NCI-H2029 treated with DMSO at 0.1 percent for 48 hours (cell line): ENCODE measurements at places on chromosomes 7 and 10.

DNA sequence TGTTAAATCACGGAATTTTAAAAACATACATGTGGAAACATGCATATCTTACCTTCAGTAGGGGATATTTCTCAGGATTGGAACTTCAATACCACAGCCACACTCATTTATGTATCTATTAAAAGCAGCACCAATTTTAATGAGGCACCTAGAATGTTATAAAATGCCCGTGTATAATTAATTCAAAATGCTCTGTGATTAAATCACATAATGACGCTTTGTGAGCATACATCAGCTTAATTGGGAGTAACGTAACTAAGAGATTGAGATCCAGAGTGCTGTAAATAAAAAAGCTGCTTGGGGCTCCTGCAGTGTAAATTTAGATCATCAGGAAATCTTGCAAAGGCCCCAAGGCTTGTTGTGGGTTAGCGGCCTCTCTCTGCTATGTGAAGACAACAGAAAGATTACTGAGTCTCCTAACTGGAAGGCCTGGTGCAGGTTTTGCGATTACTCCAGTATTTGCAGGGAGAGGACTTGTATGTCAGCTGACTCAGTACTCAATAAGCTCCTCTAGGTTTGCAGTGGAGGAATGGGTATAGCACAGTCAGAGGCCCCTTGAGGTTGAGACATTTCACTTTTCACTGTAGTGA, 195.5 kb upstream of the PHYHIPL start:
- DNase-seq, result no peak

GRCh38 chr10:49080071-49080470, 35.3 kb downstream of the VSTM4 start:
- DNase-seq, result no peak

GRCh38 chr10:59910867-59911266, 4.5 kb upstream of the CCDC6 start:
- DNase-seq, result no peak

DNA sequence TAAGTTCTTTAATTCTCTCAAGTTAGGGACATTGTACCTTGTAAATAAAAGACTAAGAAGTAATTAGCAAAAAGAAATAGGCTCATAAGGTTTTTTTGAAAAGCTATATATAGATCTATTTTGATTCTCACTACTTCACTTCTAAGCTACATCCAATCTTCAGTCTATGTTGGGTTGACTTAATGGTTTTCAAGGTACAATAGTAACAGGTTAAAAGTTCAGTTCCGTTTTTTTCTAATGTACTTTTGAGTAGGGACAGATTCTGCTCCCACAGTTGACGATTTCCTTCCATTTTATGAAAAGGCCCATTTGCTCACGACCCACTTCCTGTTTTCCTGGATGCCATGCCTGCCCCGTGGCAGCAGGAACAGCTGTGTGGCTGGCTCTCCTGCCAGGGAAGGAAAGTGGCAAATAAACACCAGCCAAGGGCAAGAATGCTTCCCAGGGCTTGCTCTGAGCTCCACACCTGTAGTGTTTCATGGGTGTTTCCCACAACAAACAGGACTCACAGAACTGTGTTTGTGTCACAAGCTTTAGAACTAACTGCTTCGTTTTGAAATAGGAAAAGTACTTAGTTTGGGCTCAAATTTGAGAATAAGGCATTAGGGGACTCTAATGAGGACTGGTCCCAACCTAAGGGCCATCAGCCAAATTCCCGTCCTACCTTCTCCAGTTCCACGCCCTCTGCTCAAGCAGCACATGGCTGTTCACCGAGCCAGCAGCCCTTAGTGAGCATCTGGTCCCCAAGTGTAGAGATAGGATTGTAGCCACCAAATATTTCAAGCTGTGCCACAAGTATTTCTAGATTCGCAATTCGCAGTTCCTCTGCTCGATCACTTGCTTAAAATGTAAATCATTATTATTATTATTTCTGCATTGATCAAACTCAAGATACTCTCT, 240.7 kb downstream of the COBL start:
- no peak for DNase-seq

DNA sequence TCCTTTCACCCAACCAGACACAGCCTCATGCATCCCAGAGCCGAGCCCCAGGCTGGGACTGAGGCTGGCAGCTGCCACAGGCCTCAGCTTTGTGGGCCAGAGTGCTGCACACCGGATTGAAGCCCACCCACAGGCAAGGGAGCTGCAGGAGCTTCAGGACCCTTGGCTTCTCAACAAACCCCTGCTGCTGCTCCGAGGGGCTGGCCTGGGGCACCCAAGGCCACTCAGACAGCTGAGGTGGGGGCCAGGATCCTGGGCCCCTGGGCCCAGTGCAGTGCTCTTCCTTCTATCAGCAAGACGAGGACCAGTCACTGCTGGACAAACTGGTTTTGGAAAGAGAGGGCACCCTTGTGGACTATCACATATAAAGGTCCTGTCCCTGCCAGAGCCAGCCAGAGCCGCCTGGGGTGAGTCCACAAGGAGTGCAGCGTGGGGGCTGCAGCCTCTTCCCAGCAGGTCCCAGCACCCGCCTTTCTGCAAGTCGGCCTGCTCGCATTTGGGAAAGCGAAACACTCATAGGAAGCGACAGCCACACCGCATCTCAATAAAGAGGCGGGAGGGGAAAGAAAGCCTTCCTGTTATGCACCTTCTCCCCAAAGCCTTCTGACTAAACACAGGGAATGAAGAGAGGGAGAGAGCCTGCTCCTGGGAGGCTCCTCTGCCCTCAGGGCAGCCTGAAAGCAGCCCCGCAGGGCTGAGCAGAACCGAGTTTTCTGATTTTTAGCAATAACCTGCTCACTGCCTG, 9.5 kb upstream of the TCERG1L start:
- no peak for DNase-seq

DNA sequence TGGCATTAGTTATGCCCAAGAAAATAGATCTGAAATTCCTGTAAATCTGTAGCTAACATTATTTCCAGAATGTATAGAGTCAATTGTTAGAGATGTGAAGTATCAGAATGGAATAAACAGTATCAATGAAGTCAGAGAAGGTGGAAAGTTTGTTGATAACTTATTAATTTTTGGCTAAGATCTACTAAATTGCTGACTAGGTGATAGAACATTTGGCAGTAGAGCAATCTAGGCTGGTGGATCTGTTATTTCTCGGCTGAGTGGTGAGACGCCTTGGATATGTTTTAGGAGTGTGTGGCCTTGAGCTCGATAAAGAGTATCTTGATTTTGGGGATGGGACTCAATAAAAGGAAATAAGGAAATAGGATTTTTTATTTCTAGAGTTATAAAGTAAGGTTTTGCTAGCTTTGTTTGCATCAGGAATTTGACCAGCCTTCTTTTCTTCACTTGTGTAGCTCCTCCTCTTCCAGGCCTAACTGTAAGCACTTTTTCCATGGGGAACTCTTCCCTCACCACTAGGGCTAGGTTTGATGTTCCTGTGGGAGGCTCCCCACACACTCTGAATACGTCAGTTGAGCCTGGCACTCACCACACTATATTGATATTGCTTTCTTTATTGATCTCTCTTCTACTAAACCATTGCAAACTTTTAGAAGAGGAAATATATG, 86.8 kb upstream of the CSTF2T start:
- DNase-seq, result no peak

- DNase-seq, result no peak
Measured at GRCh38 chr10:43000651-43001426, 76.0 kb upstream of the RET start.

DNA sequence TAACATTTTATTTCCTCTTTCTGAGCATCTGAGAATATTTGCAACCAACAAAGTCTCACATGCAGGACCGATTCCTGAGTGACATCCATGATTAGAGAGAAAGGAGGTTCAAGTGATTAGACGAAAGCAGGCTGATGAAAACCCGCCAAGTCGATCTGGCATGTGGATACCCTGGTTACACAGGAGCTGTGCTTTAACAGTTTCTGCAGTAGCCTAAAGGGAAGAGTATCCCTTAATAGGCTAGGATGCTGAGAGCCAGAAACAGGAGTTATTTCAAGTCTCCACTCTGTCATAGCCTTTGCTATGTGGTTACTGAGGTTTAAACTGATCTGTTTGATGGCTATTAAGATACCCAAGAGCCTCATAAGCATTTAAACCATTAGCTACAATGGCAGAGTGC, 82.5 kb downstream of the PRKCQ start:
- no peak for DNase-seq

DNA sequence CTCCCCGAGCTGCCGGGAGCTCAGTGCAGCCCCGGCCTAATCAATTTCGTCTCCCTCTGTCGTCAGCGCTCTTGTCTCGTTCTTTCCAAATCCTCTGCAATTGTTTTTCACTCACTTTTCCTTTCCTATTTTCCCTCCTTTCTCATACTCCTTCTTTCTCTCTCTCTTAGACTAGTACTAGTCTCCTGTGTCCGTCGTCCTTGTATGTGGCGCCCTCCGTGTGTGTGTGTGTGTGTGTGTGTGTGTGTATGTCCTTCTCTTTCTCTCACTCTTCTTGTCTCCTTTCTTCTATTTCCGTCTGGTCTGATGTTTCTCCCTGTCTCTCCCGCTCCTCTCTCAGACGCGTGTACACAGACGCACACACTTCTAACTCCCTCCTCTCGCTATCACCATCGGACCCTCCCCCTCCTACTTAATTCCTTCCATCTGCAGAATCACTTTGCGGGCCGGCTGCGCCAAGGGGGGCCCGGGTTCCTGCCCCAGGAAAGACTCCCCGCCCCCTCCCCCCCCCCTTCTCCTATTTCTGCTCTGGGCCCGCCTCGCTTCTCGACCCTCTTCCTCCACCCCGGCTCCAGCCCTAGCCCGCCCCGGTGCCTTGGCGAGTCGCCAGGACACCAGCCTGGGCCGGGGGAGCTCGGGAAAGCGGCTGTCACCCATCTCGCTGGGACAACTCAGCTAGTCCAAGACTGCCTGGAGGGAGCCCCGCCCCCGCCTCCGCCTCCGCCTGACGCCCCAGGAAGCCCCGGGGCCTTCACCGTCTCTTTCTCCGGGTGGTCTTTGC, 743 bp upstream of the ZCCHC24 start:
- no peak for DNase-seq
